ENCODE measurements at places on chromosomes 13 and 19. TPM values are rescaled to one million over a fixed set of nuclear protein-coding genes. Genes with fewer than 3 reads are reported as not detected.

Gene LTBP4
- total RNA-seq: 293 TPM

Gene TEKTIP1
- total RNA-seq: 1.8 TPM

Gene LHB
- 1.1 TPM for total RNA-seq

Gene TSHZ3
- 12.7 TPM for total RNA-seq

Gene SBK2
- 0.35 TPM for total RNA-seq

Gene ZNF491
- 3.8 TPM for total RNA-seq

Gene PALM3
- 5.0 TPM for total RNA-seq

Gene CAPN12
- total RNA-seq: 12.4 TPM

Gene RNF113B
- total RNA-seq: not detected

Gene ATP1A3
- 0.53 TPM for total RNA-seq

Gene SYT5
- not detected for total RNA-seq

Gene TBXA2R
- total RNA-seq: 5.6 TPM

Gene ZNF541
- total RNA-seq: 0.18 TPM

Gene CTU1
- 6.5 TPM for total RNA-seq

Gene IGLON5
- total RNA-seq: 1.6 TPM

Gene CLDN10
- 94.9 TPM for total RNA-seq

Gene ODAD3
- total RNA-seq: 0.64 TPM

Gene CLEC17A
- total RNA-seq: 1.3 TPM

Gene PSMD8
- total RNA-seq: 214 TPM

Gene MBD3L3
- total RNA-seq: not detected

Gene CFAP97D2
- total RNA-seq: not detected

Gene IZUMO4
- 8.6 TPM for total RNA-seq

Gene GFY
- total RNA-seq: not detected

Gene ZNF554
- 9.1 TPM for total RNA-seq

Gene SOX1
- total RNA-seq: not detected

Gene PODNL1
- total RNA-seq: 0.76 TPM

Gene ZNF627
- 33.2 TPM for total RNA-seq

Gene ATCAY
- total RNA-seq: 0.53 TPM
